Inflammatory macrophage treated with lipopolysaccharide for 4 hours (primary cell): ENCODE measurements at places on chromosomes 7 and 10.

GRCh38 chr10:92972066-92972870, 88.3 kb upstream of the CYP26C1 start:
- peak; percentile 50 for DNase-seq

- no peak for DNase-seq
These were observed 123.8 kb upstream of the PRPS1L1 start for GRCh38 chr7:18151422-18151821.

DNA sequence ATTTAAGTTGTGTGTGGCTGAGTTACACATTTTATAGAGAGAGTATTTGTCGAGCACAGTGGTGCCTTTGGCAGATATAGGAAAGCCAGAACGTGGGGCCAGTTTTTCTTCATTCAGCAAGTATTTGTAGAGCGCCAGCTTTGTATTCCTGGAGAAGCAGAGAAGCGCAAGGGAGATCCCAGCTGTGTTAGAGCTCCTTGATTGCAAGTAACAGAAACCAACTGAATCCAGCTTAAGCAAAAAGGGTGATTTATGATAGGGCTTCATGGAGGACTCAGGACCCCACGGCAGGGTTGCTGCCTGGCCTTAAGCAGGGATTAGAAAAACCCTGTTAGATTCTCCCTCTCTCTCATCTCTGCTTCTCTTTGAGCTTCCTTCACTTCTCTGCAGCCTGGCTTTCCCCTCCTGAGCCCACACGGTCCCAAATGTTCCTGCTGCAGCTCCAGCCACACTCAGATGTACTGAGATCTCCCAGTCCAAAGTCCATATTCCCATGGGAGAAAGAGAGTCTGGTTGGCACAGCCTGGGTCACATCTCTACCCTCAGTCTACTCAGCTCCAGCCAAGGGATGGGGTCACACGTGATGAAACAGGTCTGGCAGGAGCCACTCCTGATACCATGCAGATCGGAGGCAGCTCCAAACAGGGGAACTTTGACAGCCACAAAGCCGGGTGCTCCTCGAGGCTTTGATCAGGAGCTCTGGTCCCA, 16.7 kb downstream of the UBTD1 start:
- DNase-seq: no peak

DNA sequence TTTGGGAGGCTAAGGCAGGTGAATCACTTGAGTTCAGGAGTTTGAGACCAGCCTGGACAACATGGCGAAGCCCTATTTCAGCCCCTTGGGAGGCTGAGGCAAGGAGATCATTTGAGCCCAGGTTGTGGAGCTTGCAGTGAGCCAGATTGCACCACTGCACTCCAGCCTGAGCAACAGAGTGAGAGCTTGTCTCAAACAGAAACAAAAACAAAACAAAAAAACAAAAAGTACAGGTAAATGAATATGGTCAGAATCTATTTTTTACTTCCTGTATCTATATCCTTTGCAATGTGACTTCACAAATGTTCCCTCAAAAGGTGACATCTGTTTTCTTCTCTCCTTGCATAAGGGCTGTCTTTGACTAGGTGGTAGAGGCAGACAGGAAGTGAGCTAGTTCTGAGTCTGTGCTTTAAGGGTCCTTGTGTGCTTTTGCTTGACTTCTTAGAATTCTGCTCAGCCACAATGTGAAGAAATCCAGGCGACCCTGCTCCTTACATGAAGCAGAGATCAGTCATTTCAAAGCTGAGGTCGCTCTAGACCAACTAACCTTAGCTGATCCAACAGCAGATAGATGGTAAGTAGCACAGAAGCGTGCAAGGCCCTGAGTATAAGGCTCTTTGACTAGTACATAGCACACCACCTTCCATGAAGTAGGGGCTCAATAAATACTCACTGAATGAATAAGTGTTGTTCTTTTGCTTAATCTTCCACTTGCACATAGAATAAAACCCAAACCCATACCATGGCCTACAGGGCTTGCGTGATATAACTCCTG, 423.2 kb upstream of the PCDH15 start:
- DNase-seq: no peak

DNA sequence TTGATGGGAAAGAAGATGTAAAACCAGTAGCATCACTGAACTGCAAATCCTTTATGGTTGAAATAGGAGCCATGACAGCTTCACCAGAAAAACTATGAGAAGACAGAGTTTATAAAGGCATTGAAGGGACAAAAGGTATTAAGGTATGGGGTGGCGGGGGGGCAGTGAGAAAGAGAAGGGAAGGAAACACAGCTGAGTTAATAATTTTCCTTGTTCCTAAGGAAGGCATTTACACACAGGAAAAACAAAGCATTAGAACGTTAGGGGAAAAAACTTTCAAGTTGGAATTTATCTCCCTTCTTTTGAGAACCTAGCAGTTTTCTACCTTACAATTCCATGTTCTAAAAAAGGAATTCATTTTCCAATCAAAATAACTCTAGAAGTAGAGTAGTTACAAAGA, 4.4 kb downstream of the LARP4B start:
- no peak for DNase-seq

DNA sequence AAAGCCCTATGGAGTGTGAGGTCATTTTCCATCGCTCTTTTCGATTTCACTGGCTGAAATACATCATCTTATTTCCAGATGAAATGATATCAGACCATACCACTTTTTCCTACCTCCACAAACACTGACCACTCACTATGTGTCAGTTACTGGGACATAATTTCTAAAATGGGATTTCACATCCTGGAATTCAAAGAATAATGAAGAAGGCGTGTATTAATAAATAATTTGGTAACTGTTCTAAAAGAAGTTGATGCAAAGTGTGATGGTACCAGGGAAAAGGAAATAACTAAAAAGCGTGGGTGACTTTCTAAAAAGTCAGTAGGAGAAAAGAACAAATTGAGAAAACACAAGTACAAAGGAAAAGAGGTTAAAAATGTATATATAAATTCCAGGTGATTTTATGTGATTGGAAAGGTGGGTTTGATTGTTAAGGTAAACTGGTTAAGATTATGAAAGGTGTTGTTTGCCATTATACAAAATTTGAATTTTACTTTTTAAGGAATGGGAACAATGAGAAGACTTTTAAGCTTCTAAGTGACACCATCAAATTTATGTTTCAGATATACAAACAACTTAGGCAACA, 764 bp upstream of the NDUFA5 start:
- DNase-seq: no peak

DNA sequence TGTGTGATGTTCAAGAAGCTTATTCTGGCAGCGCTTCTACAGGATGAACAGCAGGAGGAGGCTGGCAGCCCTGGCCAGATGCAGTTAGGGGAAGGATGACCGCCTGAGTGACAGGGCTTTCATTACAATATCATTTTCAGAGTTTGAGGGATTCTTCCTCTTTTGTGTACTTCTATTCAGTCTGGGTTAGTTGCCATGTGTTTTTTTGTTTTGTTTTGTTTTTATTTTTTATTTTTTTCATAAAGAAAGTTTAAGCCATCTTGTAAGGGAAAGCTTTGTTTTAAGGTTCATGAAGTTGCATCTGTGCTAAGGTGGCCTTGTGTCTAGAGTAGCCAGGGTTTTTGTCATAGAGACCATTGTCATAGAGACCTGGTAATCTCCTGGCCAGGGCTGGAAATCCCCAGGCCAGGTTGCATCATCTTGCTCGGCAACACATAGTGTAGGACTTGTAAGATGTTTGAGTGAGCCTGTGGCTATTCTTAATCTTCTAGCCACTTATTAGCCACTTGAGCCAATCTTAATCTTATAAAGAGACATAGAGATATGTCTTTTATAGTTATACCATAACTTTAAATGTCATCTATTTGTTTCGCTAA, 230.5 kb upstream of the TMEM229A start:
- DNase-seq: no peak

GRCh38 chr7:91685544-91685943, 195.0 kb downstream of the MTERF1 start:
- DNase-seq: no peak

DNA sequence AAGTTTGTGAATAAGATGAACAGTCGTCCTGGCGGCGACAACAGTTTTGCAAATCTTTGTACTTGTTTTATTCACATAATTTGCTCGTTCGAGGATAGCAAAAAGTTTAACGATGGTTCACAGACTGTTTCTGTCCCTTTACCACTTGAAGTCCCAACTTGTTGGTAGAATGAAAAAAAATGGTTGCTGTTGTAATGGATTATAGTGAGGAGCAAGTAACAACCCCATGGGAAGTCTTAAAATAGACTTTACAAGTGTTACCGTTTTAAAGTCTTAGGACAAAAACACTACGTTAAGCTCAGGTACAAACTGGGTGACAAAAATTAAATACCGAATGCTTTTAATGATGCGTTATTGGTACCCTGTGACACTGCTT, 589 bp downstream of the LSM8 start:
- no peak for DNase-seq

- DNase-seq: no peak
These were observed 80.7 kb downstream of the PDGFA start for GRCh38 chr7:438916-439315.

DNA sequence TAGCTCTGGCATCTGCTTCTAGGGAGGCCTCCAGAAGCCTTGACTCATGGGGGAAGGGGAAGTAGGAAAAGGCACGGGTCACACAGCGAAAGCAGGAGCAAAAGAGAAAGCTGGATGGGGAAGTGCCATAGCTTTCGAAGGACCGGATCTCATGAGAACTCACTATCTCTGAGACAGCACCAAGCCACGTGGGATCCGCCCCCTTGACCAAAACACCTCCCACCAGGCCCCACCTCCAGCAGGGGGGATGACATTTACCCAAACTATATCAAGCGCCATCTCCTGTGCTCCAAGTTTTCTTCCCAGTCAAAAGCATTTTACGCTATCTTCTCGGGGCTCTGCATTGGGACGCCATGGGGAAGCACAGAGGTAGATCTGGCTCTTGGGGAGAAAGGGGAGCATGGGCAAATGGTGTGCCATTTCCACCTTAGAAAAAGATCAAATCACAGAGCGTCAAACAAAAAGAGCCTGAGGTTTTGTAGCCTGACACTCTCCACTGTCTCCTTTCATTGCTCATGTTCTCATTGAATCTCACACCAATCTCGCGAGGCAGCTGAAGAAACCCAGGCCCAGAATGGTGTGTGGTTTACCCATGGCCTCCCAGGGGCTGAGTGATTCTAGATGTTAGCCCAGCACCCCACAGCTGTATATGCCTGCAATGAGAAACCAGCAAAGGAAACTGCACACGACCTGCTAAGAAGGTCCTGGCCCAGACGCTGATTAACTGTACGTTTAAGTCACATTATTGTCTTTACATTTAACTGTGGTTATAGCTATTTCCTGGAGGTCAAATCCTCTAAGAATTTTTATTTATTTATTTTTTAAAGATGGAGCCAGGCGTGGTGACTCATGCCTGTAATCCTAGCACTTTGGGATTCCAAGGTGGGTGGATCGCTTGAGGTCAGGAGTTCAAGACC, 8.1 kb upstream of the OLAH start:
- DNase-seq: peak; percentile 95

DNA sequence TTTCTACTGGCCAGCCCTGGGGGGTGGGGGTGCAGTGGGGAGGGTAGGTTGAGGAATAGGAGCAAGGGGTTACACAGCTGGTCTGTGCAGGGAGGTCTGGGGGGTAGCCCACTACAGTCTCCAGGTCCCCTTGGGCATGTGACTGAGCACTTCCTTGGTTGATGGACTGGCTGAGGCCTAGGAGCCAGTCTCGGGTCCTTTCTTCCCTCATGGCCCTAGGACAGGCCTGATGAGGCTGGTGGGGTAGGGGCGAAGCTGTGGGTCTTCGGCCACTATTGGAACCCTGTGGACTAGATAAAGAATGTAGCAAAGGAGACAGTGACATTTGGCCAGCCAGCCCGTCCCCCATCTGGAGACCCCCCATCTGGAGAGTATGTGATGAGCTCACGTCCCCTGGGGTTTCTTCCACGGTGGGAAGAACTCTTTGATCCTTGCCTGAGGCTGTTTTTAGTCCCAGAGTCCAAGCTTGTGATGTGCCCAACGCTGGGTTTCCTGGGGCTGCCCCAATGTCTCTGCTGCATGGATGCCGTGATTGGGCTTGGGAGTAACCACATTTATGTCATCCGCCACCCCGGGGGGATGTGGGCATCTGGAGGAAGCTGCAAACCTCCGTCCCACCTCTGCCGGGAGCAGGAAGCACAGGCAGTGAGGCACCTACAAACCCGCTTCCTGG, 20.7 kb downstream of the FAM241B start:
- peak; percentile 3 for DNase-seq

DNA sequence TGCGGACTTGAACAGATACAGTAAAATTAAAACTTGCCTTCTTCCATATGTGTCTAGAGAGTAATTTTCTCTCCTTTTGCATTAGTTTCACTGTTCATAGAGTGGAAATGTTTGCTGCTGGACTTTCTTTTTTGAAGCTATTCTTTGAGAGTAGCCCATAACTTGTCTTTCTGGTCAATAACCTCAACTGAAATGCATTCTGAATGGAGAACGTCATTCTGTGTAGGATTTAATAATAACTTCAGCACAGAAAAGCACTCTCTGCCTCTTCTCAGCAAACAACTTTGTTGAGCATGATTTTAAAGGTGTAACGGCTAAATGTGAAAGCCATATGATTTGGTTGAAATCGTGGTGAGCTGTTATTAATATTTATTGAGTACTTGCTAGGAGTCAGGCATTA, 111.8 kb downstream of the CUX1 start:
- no peak for DNase-seq
